Omental fat pad (tissue), 4 donors: ENCODE measurements at places on chromosomes 2 and 18.

- no peak for DNase-seq
Observed at GRCh38 chr2:235713189-235713588, 219.3 kb downstream of the AGAP1 start.

- no peak for DNase-seq
Observed at GRCh38 chr2:71486881-71487640, 33.7 kb downstream of the DYSF start.

DNA sequence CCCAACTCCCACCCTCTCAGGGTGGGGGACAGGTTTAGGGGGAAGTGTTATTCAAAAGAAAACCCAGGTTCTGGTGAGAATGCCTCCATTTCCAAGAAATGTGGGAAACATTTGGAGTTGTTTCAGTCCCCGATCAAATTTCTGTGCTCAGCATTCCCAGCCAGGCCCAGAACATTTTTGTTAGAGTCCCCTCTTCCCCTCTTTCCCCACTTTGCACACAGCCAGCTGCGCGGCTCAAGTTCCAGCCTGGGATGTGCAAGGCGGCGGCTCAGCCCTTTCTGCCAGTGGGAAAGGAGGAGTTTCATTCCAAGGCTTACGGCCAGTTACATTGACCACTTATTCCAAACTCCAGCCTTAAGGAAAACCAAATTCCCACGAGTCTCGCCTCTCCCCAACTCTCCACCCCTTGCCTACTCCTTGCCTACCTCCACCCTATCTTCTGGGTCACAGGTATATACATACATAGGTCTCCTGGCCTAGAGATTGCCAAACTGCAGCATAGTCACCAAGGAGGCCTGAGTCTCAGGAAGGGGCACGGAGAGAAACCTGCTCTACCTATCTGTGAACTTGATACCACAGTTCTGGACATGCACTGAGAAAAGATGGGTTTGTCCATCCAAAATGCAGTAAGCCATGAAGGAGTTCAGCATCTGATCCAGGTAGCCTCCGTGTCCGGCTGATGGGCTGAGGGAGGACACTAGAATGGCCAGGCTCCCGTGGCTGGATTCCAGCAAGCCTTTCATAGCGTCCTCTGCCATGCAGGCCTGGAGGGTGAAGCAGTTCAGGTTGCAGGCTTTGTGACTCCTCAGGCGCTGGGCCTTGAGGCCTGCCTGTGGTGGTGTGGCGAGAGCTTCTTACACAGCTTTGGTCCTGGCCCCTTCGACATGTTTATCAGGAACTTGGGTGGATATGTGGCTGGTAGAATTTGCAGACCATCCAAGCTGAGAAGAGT lies 154.5 kb downstream of the ZFP36L2 start:
- no peak for DNase-seq

- no peak for DNase-seq
Observed at GRCh38 chr2:27494284-27494943, 586 bp downstream of the FNDC4 start.

GRCh38 chr18:39753178-39753577 lies 2187.6 kb upstream of the CELF4 start:
- no peak for DNase-seq

DNA sequence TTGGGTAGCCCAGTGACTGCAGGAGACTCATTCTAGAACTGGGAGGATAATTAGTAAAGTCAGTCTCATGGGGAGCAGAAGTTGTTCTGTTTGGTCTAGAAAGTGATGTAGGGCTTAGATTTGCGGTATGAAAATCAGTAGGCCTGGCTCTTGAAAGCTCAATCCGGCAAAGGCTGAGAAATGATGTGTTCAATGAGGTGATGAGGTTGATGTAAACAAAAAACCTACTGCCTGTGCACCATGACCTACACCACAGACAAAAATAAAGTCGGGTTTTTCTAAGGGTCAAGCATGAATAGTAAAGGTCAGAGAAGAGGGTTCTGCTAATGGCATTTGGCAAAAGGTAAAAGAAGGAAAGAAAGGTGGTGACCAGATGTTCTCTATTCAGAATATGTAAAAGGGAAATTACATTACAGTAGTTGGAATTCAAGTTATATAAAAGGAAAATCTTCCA lies 80.8 kb upstream of the COL5A2 start:
- DNase-seq = no peak

DNA sequence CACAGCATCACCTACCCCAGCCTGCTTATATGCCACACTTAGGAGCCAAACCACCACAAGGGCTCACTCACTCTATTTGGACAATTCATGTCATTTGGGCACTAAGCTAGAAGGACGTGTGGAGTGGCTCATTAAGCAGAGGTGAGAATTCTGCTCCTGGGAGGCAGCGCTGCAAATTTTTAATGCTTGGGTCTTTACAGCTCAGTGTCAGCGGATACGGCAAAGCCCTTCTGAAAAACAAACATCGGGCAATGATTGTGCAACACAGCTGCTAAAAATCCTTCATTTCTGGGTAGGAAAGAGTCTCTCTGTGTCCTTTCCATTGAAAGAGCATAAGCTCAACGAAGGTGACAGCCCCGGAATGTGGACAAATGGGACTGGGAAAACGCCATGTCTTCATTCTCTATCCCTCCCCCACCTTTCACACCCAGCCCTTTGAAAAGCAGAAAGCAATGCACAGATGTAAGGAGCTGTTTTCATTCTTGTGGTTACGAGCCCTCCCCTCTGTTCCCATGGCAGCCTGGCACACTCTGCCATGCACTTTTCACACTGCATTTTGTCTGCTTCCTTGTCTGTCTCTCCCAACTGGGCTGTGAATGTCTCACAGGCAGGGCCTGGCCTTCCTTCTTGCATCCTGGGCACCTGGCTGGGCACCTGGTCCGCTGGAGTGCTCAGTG lies 16.0 kb downstream of the TMEM177 start:
- no peak for DNase-seq

GRCh38 chr2:189350540-189351209 lies 90.6 kb upstream of the WDR75 start:
- no peak for DNase-seq

GRCh38 chr2:57100436-57100835 lies 916.6 kb downstream of the CCDC85A start:
- DNase-seq = no peak

- DNase-seq = no peak
Observed at GRCh38 chr2:41948397-41948763, 99.4 kb upstream of the PKDCC start.

- no peak for DNase-seq
Observed at GRCh38 chr2:127024769-127025358, 82.1 kb downstream of the BIN1 start.

DNA sequence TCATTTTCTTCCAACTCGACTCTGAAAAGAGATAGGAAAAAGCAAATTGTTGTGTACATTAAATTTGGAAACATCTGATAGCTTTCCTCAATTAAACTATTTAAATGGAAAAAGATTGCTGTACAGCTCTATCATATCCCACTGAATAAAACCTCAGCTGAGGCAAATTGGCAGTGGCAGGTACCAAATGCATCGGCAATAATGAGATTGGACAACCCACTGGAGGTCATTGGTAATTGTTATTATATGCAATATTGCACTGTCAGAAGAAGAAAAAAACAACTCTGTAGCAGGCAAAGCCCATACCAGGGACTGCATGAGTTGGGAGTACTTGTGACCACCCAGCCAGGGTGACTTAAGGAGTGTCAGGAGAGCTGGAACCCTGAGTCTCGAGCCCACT lies 291.6 kb upstream of the SKOR2 start:
- DNase-seq = no peak

DNA sequence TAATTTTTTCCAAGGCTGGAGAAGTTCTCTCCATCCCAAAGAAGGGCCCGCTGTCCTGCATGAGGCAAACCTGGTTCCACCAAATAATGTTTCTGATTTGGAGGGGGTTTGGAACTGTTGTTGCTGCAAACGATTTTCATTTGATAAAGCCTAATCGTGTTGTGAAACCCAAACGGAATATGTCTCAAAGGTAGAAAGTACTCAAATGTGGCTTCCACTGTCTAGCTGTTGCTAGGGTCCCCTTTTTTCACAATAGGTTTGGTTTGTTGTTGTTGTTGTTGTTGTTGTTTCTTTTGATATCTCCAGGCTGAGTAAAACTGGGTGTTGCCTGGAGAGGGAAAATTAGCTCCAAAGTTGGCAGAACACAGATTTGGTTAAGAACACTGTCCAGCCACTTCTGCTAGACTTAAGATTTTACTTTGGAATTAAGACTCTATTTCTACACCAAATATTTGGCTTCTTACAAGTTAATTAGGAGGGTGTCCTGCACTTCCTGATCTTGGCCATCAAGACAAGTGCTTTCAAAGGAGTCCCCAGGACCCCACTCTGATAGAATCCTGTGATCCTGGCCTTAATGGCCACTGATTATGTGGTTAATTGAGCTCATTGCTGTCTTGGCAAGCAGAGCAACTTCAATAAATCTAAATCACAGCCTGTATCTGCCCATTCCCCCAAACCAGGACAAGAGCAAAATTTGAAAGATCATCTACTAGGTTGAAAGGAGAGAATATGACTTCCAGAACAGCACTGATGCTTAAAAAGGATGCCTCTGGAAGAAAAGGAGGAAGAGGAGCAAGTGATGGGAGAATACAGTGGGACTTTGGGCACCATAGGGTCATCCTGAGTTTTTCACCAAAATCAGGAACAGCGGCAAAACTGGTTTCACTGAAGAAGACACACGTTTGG lies 3.3 kb upstream of the HOXD13 start:
- no peak for DNase-seq

GRCh38 chr2:46815121-46815802 lies 100.3 kb downstream of the MCFD2 start:
- no peak for DNase-seq

- DNase-seq = no peak
Observed at GRCh38 chr2:216855605-216856004, 4.3 kb downstream of the TNP1 start.
